ENCODE measurements at places on chromosomes 7 and 10. TPM values are rescaled to one million over a fixed set of nuclear protein-coding genes. Genes with fewer than 3 reads are reported as not detected.

DNA sequence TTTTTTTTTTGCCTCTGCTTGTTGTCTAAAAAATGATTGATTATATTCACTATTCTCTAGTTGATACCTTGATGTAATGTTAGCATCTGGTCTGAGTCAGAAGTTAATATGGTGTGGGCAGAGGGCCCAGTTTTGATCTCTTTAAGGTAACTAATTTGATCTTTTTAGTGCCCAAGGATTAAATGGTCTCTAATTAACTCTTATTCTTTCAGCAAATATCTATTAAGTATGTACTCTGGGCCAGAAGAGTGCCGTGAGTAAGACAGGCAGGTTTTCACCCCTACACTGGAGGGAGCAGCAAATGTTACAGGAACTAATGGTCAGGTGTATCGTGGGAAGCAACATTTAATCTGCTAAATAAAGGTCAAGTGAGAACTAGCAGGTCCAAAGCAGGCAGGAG is 144.6 kb upstream of the COL1A2 start:
- no peak for DNase-seq
- no peaks in the 10 kb centered on the region for H3K36me3 ChIP-seq
- peaks cover 19% of the 10 kb centered on the region for H3K4me1 ChIP-seq
- H3K4me3 ChIP-seq: no peak overlapping the region
- no peak overlapping the region for H3K27ac ChIP-seq

DNA sequence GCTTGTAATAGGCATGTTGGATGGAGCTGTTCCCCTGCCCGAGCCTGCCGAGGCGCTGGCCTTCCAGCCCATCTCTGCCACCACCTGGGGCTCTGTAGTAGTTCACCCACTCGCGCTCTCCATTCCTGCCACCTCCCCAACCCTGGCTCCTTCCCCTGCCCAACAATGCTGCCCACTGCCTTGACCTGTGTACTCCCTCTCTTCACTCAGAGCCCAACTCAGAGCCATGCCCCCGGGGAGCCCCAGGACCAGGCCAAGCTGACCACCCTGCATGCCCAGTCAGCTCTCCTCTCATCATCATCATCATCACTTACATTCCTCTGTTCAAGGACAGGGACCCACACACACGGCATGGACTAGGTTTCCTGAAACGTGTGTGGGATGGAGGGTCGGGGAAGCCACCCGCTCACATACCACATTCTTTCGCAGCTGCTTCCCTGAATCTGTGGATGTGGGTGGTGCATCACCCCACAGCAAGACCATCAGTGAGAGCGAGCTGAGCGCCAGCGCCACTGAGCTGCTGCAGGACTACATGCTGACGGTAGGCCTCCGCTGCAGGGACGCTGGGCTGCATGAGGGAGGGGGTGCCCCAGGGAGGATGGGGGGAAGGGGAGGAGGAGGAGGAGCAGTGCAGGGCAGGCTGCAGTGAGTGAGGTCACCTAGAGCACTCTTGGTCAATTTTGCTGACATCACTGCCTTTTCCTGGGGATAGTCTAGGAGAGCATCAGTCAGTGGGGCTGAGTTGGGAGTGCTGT is 15.6 kb downstream of the NACAD start:
- peaks cover 5% of the 10 kb centered on the region for H3K36me3 ChIP-seq
- no peak overlapping the region for H3K4me3 ChIP-seq
- DNase-seq: no peak
- no peaks in the 10 kb centered on the region for H3K27me3 ChIP-seq
- no peak overlapping the region for H3K27ac ChIP-seq
- no peaks in the 10 kb centered on the region for H3K4me1 ChIP-seq

GRCh38 chr7:151101621-151102396 is 15.5 kb downstream of the AGAP3 start:
- H3K27me3 ChIP-seq: no peaks in the 10 kb centered on the region
- H3K4me3 ChIP-seq: no peak overlapping the region
- H3K36me3 ChIP-seq: no peaks in the 10 kb centered on the region
- no peak for DNase-seq

DNA sequence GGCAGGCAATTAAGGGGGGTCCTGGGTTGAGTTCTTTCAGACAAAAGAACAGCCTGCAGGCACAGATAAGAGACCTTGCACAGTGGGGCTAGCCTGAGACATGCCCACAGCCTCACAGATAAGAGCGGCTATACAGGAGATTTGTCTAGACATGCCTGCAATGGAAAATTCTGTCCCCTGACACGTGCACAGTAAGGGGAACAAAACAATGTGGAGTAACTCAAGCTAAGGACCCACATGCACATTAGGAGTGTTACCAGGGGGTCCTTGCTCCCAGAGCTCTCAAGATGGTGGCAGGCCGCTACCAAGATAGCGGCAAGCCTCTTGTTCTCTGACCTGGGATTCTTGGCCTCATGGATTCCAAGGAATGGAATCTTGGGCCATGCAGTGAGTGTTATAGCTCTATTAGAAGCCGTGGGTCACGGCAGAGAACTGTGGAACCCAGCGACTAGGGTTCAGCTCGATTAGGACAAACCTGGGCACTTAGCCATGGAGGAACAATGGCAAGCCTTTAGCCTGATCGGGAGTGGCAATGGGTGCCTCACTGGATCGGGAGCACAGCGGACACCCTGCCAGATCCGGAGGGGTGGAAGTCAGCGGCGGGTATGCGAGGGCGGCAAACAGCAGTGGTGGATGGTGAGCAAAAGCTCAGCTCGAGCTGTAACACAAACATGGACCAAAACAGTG is 196.9 kb downstream of the CCSER2 start:
- no peaks in the 10 kb centered on the region for H3K36me3 ChIP-seq
- DNase-seq: no peak
- no peak overlapping the region for H3K4me3 ChIP-seq

- no peak overlapping the region for H3K27ac ChIP-seq
- H3K4me3 ChIP-seq: no peak overlapping the region
- no peaks in the 10 kb centered on the region for H3K27me3 ChIP-seq
- H3K36me3 ChIP-seq: no peaks in the 10 kb centered on the region
- no peak for DNase-seq
- H3K4me1 ChIP-seq: peaks cover 13% of the 10 kb centered on the region
These were observed 130.6 kb upstream of the EFCAB10 start for GRCh38 chr7:105711726-105712402.

DNA sequence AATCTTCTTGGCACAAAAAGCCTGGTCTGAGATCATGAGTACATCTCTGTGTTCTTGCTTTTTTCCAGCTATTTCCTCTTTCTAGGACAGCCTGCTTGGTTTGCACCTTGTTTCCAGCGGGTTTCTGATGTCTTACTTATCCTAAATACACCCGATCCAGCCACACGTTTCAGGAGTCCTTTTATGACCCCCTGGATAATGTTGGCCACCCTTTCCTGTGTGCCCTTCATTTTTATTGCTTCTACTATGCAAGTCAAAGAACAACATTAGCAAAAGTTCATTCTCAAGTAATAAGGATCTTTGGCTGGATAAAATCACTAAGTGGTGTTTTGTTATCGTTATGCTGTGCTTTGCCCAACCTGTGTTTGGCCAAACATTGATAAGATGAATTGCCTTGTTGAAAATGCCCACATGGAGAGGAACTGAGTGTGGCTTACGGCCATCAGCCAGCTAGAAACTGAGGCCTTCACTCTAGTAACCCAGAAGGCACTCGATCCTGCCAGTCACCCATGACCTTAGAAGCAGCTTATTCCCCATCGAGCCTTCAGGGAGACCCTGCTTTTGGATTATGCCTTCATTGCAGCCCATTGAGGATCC is 28.7 kb upstream of the AKR1C1 start:
- H3K27me3 ChIP-seq: no peaks in the 10 kb centered on the region
- no peaks in the 10 kb centered on the region for H3K4me1 ChIP-seq
- no peaks in the 10 kb centered on the region for H3K36me3 ChIP-seq
- no peak overlapping the region for H3K4me3 ChIP-seq

GRCh38 chr7:132343199-132343598 is 233.1 kb downstream of the PLXNA4 start:
- H3K27me3 ChIP-seq: peaks cover 30% of the 10 kb centered on the region
- H3K27ac ChIP-seq: no peak overlapping the region
- H3K4me3 ChIP-seq: no peak overlapping the region
- H3K4me1 ChIP-seq: no peaks in the 10 kb centered on the region

The NPY4R gene
- total RNA-seq: not detected

The C10orf71 gene
- not detected for total RNA-seq

Data from A673 (cell line).